ENCODE measurements at places on chromosomes 1 and 21. TPM values are rescaled to one million over a fixed set of nuclear protein-coding genes. Genes with fewer than 3 reads are reported as not detected.

TRIM67 gene
- total RNA-seq = not detected

DNA sequence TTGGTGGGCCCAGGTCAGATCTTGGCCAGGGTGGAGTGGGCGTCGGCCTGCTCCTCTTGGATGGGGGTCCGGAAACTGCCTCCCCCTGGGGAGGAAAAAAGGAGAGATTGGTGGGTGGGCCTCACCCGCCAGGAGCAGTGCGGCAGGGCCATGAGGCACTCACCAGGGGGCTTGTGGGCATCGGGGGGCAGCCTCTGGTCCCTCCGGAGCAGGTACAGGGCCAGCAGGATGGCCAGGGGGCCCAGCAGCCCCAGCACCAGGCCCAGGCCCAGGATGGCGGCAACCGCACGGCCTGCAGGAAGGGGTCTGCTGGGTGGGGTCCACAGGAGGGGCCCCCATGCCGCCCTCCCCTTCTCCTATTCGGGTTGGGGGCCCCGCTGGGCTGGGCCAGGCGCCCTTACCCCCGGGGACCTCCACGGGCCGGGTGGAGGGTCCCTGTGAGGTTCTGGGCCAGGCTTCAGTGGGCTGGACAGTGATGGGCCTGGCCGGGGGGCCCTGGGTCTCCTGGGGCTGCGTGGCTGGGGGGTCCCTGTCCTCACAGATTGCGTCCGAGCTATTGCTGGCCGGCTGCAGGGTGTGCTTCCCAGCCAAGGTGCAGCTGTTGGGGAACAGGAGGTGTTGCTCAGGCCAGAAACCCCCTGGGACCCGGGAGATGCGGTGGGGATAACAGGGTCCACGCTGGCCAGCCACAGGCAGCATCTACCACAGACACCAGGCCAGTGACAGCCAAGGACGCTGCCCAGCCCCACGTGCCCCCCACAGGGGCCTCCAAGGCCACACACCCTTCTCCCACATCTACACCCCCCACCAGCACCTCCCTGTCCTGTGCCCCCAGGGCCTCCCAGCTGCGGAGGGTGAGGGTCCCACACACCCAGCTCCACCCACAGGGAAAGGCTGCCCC lies 2.2 kb downstream of the TNFRSF4 start:
- no peak for DNase-seq

PCSK9 gene
- not detected for total RNA-seq

- DNase-seq = no peak
These were observed 57.9 kb upstream of the PRKACB start for GRCh38 chr1:84086189-84086588.

PLD5 gene
- total RNA-seq = 1.1 TPM

DNA sequence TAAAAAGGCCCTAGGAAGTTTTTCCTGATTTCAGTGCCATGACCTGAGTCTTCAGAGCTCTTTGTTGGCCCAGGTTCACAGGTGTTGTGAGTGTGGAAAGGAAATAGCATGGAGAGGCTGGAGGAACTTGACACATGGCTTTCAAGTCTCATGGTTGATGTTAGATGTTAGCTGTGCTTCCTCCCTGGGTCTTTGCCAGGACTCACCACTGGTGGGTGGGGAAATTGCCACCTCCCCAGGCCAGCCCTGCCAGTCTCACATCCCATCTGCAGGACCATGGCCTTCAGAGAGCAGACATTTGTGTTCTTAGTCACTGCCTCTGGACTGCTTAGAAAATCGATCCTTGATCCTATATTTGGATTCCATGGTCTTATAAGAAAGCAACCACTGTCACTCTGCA lies 383.2 kb downstream of the DISC1 start:
- no peak for DNase-seq

GRCh38 chr1:118290046-118290445 lies 105.0 kb upstream of the SPAG17 start:
- DNase-seq = no peak

DNA sequence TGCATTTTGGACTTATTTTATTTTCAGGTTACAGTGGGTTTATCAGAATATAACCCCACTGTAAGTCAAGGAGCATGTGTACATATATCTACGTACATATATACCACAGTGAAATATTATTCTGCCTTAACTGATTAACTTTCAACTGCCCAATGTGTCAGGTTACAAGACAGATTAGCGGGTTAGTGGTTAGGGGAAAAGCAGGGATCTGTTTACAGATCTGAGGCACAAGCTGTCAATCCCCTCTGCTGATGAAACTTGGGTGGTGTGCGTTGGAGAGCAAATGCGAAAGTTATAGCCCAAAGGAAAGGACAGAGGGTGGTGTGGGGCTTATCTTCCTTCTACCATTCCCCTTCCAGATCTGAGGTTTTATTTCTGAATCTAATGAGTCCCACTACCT lies 238.2 kb upstream of the KCNK2 start:
- no peak for DNase-seq

- DNase-seq = no peak
These were observed 76.5 kb downstream of the ATP1A1 start for GRCh38 chr1:116449578-116449977.

SLC22A15 gene
- 9.3 TPM for total RNA-seq

GRCh38 chr1:83043244-83043643 lies 955.7 kb downstream of the TTLL7 start:
- DNase-seq = no peak

DNA sequence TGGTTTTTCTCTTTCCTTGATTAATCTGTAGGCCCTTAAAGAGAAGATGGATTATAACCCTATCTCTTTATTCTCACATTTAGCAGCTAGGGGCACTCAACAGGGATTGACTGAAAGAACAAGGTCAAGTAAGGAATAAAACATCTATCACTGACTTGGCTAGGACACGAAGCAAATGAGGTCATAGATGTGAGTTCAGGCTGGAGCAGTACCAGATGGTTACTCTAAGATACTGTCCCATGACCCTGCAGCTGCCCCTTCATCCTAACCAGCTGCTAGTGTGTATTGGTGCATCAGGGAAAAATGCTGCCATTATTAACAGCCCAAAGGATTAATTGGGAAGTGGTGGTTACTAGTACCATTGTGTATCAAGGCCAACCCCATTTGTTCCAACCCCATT lies 221.9 kb downstream of the CTH start:
- no peak for DNase-seq
